ENCODE measurements at places on chromosomes 1 and 21.

- no peak for DNase-seq
These were observed 14.9 kb upstream of the SSBP3 start for GRCh38 chr1:54421101-54421504.

DNA sequence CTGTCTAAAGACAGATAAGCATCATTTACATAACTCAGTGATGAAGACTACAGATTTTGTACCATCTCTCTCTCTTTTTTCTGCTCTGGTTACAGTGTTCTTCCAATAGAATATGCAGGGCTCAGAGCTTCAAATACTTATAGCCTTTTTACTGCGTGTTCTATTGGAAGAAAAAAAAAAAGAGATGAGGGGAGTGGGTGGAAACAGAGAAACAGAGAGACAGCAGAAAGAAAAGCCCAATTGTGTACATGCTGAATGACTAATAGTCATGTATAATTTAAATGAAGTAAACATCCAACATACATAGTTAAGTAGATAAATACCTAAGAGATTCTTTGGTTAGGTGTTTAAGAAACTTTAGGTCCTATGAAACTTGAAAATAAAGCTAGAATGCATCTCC lies 151.9 kb downstream of the HMCN1 start:
- no peak for DNase-seq

- no peak for DNase-seq
These were observed 938 bp upstream of the ACTN2 start for GRCh38 chr1:236685205-236685916.

GRCh38 chr1:231421546-231421970 lies 529 bp downstream of the EGLN1 start:
- peak; percentile 21 for DNase-seq

DNA sequence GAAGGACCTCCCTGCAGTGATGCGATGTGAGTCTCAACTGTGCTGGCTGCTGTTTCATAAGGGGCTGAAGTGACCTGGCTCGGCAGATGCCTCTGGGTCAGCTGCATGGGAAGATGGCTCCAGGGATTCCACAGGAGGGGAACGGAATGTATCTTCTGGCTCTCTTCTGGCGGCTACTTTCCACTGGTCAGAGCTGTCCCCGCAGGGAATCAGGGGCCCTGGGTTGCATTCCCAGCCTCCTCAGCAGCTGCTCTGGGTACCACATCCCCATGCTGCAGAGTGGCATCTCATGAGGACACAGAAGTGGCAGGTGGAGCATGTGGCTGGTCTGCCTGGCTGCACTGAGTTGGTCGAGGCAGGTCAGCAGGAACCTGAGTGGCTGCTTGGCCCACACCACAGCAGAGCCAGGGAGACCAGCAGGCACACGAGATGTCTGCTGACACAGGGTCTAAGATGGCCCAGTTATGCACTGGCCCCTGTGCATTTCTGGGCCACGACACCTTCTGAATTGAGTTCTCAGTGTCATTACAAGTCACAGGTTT lies 42.8 kb downstream of the POFUT2 start:
- DNase-seq, result no peak

- no peak for DNase-seq
These were observed 8.0 kb downstream of the STX6 start for GRCh38 chr1:181014477-181015250.

DNA sequence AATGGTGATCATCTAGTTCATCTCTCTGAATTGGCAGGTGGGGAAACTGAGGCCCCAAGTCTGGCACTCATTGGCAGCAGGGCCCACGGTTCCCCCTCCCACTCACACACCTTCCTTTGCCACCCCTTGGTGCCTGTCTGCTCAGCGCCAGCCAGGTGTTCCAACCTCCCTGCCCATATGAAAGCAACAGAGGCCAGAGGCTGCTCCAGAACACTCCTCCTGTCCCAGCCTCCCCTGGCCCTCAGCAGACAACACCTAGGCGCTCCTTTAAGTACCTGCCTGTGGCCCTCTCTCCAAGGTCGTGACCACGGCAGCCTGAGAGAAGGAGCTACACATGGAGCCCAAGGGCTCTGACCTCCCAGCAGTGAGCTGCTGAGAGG lies 362.3 kb upstream of the VAMP3 start:
- DNase-seq, result no peak

- DNase-seq, result no peak
These were observed 29.1 kb upstream of the LRRC8C start for GRCh38 chr1:89603651-89604413.

DNA sequence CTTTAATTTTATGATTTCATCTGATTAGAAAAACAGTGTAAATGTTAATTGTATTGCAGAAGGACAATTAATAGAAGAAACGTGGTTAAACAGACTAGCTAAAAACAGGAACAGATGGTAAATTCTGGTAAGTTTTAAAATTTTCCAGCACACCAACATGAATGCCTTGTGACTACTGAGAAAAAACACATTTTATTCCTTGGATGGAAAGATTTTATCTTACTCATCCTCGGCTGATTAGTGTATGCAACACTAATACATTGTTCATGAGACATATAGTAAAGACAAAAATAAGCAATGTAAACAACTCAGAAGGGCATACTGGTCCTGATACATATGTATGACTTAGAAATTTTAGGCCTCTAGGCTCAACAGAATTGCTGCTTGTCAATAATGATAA lies 4.9 kb upstream of the AK5 start:
- DNase-seq, result no peak

DNA sequence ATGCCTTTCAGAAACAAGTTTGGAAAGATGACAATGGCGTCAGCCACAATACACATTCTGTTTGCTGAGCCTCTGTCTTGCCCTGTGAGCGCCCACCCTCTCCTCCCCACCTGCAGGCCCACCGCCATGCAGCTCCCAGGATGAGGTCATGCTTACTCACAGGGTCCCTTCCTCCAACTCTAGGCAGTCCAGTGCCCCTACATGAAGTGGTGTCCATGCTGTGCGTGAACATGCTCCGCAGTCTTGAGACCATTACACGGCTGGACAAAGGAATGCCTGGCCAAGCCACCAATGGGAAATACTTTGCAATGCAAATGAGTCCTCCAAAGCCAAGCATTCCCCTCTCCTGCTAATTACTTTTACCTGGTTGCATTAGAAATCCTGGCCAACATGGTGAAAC lies 92.2 kb downstream of the CD58 start:
- DNase-seq, result no peak

- DNase-seq, result no peak
These were observed 52.1 kb upstream of the GPR88 start for GRCh38 chr1:100485855-100486258.

GRCh38 chr1:162242804-162243203 lies 133.8 kb downstream of the SPATA46 start:
- no peak for DNase-seq

GRCh38 chr1:40352126-40352525 lies 21.4 kb upstream of the SMAP2 start:
- no peak for DNase-seq

GRCh38 chr1:100734676-100735075 lies 15.1 kb downstream of the VCAM1 start:
- peak; percentile 17 for DNase-seq

DNA sequence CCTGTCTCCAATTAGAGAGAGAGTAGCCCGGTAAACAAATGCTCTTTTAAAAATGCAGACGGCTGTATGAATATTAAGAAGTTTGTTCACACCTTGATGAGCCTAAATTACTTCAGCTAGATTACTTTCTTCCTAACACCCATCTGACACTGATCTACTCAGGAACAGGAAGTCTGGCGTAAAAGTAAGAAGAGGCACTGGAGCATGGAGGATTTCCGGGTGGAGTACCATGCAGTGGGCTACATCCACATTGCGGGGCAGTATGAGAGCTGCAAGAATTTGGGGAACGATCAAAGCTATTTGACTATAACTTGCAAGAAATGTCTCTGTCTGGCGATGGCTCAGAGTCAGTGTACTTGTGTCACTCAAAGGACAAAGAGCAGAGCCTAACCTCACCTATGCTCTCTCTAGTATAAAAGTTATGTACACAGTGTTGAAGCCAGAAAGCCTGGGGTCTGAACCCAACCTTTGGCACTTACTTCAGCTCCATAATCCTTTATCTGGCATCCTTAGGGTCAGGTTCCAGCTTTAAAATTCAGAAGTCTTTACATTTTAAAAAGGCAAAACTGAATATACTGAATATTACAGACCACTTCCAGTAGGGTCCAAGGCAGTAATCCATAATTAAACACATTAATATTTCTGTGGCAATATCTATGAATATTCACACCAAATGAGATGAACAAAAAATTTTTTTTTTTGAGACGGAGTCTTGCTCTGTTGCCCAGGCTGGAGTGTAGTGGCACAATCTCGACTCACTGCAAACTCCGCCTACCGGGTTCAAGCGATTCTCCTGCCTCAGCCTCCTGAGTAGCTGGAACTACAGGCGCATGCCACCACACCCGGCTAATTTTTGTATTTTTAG lies 7.9 kb upstream of the GNPAT start:
- no peak for DNase-seq

DNA sequence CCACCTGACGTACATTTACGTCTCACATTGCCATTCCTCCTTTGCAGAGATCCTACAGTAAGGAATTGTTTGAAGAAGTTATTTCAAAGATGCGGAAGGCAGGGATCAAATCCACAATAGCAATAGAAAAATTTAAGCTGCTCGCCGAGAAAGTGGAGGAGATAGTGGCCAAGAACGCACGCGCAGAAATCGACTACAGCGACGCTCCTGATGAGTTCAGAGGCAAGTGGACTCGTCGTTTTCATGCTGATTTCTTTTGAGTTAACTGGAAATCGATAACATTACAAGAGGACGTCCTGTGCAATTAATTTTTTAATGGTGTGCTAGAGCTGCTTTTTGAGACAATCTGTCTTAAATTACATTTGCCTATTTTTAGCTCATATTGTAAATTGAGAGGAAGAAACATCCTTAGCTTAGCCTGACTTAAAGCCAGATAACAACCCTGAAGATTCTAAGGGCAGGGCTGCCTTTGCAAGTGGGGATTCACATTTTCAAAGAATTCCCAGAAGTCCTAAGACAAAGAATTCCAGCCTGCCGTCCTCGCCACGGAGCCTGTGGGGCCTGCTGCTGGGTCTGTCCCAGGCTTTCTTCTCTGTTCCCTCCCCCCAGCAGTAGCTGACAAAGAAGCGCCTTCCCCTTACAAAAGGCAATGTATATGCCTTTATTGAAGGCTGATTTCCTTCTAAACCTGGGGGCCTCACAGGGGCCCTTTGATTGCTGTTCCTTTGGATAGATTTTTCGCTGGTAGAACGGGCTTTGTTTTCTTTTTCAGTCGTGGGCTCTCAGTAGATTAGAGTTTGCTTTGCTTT lies 31.6 kb upstream of the KIF1B start:
- no peak for DNase-seq

GRCh38 chr21:38709876-38710275 lies 95.9 kb upstream of the ETS2 start:
- no peak for DNase-seq

DNA sequence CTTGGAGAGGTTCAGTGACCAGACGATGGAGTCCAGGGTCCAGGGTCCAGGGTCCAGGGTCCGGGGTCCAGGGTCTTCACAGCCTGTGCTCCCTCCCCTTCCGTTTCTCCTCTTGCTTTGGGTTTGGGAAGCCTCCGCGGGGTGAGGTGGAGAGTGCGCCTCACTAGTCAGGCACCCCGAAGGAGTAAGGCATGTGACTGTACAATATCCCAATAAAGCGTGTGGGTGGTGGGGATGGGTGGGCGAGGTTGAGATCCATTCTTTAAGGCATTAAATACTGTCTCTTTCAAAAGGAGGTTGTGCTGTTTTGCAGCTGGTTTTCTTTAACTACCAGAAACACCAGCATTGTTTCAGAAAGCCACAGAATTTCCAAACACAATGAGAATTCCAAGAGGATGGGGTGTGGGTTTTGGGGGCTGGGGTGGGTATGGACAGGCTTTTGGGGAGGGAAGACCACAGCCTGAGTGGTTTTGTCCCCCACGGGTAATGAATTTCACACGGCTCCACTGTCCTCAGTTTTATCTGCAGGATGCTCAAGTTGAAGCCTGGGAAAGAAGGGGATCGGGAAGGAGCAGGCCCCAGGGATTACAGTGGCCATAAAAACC lies 65.7 kb downstream of the KIF26B start:
- DNase-seq, result no peak

- DNase-seq, result no peak
These were observed 12.5 kb upstream of the PIGC start for GRCh38 chr1:172456344-172456769.

- DNase-seq, result no peak
These were observed 185.7 kb downstream of the HIVEP3 start for GRCh38 chr1:41733021-41733420.

- no peak for DNase-seq
These were observed 23.3 kb downstream of the TOMM20 start for GRCh38 chr1:235105051-235106043.

- DNase-seq, result no peak
These were observed 238.2 kb downstream of the PTPRU start for GRCh38 chr1:29474274-29475244.

- DNase-seq, result no peak
These were observed 13.2 kb upstream of the TUFT1 start for GRCh38 chr1:151526735-151527525.

DNA sequence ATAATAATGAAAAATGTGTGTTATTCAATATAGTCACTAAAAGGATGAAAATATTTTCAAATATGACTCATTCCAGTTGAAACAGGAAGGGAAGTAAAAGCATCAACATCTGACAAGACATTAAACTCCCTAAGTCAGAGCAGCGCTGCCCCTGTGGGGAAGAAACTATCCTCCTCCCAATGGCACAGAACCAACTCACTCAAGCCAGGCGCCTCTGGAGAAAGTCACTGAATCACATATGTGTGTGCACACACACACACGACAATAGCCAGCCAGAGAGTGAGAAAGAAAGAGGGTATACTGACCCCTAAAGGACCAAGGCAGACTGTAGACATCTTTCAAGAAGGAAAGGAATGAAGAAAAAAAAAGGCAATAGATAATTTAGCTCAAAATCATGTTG lies 126.9 kb downstream of the SETD4 start:
- DNase-seq, result peak; percentile 37

DNA sequence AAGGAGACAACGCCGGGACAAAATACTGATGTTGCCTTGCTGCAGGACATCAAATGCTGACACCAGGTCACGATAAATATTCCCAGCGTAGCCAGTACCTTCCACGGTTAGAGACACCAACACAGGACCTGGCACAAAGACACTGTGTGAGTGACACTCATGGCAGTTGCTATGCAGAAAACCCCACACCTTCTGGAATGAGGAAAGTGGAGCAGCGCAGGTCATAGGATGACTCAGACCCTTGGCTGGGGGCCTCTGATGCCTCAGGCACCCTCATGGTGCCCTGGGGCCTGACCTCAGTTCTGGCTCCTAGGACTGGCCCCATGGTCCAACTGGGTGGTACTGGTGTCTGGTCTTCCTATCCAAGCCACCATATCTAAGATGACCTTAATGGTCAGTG lies 7.0 kb downstream of the DCST2 start:
- peak; percentile 47 for DNase-seq
